ENCODE measurements at places on chromosomes 16 and 17. TPM values are rescaled to one million over a fixed set of nuclear protein-coding genes. Genes with fewer than 3 reads are reported as not detected.

DNA sequence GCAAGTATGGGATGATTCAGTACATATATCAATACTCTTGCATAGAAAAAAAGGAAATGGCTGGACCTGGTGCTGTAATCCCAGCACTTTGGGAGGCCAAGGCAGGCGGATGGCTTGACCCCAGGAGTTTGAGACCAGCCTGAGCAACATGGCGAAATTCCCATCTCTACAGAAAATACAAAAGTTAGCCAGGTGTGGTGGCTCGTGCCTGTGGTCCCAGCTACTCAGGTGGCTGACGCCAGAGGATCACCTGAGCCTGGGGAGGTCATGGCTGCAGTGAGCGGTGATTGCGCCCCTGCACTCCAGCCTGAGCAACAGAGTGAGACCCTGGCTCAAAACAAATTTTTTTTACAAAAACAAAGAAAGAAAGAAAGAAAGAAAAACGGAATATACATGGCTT, 7.1 kb upstream of the SGF29 start:
- DNase-seq, result no peak

Gene RNFT1
- 12.2 TPM for polyA plus RNA-seq

GRCh38 chr17:68053231-68054013, 17.9 kb downstream of the KPNA2 start:
- peak; percentile 70 for DNase-seq

DNA sequence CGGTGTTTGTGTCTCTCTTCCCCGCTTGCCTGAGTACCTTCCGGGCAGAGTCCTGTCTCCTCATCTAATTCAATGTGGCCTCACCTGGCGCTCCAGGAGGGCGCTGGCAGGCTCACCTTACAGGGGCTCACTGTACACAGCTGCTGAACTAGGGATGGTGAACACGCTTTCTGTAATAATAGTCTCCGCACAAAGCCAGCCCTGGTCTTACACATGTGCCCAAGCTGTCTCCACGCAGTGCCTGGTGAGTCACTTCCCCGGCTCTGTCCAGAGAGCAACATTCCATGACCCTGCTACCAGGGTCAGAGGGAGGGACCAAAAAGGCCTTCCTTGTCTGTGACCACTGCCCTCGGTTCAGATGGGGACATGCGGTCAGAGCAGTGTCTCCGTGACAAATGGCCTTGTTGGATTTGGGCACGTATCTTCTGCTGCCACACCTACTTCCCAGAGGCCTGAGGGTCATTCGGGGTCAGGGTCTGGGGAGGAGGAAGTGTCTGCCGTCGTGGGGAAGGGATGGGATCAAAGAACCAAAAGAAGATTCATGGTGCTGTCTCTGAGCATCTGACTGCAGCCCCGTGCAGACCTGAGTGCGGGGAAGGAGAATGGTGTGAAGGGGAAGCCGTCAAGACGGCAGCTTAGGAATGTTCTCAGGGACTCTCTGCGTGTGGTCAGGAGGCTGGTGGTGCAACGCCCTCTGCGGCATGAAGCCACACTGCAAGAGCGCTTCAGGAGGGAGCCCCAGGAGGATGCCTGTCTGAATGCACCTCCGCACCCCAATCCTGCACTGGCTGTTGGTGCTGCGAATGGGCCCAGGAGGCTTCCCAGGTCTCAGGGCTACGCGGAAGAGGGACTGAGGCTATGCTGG, 68.8 kb downstream of the IL21R start:
- peak; percentile 83 for DNase-seq

Gene PDILT
- not detected for polyA plus RNA-seq

DNA sequence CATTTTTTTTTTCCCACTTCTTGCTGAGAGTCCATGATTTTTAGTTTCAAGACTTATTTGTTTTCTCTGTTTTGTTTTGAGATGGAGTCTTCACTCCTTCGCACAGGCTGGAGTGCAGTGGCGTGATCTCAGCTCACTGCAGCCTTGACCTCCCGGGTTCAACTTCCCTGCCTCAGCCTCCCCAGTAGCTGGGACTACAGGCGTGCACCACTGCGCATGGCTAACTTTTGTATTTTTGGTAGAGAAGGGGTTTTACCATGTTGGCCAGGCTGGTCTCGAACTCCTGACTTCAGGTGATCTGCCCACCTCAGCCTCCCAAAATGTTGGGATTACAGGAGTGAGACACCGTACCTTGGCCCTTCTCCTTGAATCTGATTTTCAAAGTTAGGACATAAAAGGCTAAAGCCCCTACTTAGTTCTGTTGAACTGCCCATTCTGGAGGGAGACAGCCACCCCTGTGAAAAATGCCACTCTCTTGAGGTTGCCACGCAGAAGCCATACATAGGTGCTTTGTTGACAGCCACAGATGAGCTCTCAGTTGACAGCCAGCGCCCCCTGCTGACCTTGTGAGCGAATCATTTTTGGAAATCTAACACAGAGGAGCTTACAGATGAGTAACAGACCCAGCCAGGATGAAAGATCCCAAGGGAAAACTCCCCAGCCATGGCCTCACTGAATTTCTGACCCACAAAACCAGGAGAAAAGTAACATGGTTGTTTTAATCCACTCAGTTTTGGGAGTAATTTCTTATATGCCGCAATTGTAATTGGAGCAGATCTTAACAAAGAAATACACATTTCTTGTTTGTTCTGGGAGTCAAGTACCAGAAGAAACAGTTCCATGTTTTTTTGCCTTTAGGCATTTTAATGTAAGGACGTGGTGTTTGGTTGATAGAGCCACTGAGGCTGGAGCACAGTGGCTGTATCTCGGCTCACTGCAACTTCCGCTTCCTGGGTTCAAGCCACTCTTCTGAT, 38.8 kb downstream of the PKD1L3 start:
- DNase-seq, result peak; percentile 86

Gene C1QTNF1
- 15.0 TPM for polyA plus RNA-seq

GRCh38 chr17:80980397-80981061, 11.1 kb upstream of the CHMP6 start:
- peak; percentile 50 for DNase-seq

GRCh38 chr16:46830417-46830901, 521 bp downstream of the C16orf87 start:
- DNase-seq, result no peak

DNA sequence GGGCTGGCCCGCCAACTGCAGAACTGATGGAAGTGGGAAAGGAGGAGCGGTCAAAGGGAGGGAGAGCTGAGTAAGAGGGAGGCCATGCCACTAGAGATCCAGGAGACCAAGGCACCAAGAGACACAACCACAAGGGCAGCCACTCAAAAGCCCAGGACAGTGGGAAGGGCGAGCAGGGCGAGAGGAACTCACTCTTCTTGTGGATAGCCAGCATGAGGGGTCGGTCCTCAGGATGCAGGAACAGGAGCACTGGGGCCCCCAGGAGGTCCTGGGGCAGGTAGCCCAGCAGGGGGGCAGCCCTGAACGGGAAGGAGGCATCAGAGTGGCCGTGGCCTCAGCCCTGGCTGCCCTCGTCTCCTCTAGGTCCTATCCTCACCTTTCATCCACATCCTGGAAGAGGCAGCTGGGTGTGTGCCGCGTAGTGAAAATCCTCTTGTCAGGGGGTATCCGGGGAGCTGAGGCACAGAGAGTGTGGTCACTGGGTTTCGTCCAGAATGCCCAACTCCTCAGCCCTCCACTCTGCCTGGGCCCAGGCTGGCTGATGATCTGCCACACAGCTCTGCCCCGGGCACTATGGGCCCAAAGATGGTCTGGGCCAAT, 4.3 kb downstream of the PER1 start:
- no peak for DNase-seq

- no peak for DNase-seq
Observed at GRCh38 chr17:3510090-3510489, 34.3 kb downstream of the ASPA start.

DNA sequence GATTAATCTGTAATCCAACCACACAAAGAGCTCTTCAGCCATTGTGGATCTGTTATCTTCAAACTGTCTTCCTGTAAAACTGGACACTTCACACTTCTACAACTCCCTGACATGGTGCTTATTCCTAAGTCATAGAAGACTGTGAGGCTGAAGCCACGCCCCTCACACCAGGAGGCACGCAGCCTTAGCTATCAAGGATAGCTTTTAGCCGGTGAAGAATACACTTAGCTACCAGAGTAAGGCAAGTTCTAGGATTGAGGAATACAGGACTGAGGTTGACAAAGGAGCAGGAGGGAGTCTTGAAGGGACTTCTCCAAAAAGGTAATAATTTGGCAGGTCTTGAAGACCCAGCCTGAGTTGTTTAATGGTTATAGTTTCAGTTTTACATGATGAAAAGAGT, 79.8 kb upstream of the GAS7 start:
- DNase-seq, result no peak

- DNase-seq, result peak; percentile 56
Observed at GRCh38 chr16:3023415-3023668, 400 bp downstream of the HCFC1R1 start.
